ENCODE measurements at places on chromosomes 2 and 18.

- DNase-seq, result no peak
Observed at GRCh38 chr2:235832941-235833340, 335.2 kb downstream of the GBX2 start.

DNA sequence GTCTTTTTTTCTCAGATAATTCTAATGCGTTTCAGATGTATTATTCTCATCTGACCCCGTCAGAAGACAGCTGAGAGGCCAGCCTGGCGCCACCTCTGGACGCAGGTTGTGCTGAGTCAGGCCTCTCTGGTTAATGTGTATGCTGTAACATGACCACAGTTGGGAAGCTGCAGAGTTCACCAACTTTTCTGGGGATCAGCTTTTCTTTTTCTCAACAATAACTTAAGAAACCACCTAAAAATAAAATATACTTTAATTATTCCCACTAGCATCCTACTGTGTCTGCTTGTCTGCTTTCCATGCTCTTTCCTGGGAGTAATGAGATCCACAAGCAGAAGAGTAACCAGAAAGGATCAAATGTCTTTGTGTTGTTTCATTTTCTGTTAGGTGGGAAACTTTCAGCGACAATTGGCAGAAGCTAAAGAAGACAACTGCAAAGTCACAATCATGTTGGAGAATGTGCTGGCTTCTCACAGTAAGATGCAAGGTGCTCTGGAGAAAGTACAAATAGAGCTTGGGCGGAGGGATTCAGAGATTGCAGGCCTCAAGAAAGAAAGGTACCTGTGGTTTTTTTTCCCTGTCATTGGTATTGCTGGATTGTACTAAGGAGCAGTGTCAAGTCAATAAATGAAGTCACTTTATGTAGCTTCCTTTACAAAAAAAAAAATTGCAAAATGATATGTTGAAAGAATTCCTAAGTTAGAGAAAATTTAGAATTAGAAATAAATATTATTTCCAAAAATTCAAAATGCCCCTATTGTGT lies 79.8 kb downstream of the CCDC150 start:
- no peak for DNase-seq

DNA sequence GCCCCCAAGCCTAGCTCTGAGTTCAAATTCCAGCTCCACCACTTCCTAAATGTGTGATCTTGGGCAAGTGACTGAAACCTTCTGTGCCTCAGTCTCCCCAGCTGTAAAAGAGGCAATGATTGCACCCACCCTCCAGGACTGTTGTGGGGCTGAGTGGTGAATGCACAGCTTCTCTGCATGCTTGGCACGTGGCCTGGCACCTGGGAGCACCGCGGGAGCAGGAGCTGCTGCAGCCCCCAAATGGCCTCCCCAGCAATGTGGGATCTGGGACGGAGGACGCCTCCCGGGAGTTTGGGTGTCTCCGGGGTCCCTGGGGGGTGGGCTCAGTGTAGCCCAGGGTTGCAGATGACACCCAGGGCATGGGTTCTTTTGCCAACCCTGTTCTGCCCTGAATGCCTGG lies 1.6 kb downstream of the KLHL30 start:
- no peak for DNase-seq

DNA sequence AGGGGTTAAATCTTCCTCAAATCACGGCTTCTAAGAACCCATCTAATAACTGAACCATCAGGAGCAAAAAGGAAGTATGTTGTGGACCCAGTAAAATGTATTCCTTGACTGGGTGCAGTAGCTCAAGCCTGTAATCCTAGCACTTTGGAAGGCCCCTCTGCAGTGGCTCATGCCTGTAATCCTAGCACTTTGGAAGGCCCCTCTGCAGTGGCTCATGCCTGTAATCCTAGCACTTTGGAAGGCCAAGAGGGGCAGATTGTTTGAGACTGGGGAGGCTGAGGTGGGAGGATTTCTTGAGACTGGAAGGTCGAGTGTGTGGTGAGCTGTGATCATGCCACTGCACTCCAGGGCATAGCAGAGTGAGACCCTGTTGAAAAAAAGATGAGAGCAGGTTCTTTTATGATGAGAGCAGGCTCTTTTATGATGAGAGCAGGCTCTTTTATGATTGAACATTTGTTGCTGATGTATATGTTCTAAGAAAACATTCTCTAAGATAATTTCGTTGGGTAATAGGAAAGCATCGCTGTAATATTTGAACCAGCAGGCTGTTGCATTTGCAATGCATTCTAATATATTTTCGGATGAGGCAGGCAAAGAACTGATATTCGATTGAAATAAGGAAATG lies 3.5 kb upstream of the PARD6G start:
- no peak for DNase-seq

DNA sequence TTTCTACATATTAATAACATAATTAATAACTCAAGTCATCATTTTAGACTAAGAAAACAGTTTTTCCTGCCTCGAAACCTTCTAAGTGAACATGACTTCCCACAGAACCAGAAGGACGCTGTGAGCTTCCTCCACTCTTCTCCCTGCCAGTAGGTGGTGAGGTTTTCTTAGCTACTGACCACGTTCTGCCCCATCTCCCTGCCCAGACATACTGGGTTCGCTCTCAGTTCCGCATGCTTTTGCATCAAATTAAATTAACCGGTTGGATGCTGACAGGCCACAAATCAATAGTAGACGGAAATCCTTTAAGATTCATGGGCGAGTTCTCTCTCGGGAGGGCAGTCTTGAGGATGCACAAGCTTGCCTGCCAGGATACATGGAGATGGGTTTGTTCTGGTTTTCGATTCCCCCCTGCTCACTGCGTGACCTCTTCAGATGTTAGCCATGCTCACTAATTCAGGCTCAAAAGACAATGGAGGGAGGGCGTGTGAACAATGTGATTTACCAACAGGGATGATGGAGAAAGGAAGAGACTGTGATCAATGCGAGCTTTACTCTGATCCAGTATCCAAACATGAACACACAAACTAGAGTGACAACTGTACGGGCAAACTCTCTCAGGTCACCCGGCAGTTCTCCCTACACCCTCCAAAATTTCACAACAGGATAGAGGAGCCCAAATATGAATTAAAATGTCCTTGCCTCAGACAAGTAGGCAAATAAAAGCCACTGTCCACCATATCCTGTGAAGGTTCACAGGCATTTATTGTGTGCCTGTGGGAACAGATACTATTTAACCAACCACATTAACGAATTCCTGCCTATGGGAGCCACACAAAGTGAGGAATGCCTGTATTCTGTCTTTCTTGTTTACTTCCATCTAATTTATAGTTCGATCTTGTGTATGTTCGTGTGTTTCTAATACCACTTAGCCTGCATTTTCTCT lies 375.7 kb downstream of the EIPR1 start:
- no peak for DNase-seq

DNA sequence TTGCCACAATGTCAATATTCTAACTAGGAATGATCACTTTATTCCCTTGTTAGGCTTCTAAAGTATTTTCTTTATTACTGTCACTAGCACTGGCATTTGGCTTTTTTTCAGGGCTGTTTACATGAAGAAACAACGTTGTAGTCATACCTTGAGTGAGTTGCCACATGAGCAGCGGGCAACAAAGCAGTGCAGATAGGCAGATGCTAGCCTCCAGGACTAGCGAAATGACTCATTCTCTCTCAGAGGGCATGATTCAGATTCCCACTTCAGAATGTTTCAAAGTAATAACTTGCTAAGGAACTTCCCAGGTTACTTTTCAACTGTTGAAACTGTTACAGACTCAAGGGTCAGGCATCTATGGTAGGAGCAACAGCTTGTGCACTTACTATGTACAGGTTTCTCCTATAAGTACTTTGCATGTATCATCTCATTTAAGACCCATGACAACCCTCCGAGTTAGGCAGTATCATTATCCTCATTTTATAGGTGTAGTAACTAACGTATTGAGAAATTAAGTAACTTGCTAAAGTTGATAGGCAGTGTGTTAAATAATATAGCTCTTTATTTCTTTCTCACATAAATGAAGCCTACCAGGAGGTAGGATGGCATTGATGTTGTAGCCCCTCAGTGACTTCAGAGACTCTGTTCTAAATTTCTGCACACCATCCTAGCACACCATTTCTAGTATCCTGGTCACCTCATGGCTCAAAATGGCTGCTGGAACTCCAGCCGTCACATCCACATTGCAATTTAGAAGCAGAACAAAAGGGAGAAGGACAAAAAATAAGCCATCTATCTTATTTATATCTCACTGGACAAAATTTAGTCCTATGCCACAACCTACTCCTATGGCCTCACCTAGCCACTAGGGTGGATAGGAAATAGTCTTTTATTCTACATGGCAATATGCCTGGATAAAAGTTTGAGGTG lies 83.3 kb downstream of the ICOS start:
- DNase-seq, result no peak

DNA sequence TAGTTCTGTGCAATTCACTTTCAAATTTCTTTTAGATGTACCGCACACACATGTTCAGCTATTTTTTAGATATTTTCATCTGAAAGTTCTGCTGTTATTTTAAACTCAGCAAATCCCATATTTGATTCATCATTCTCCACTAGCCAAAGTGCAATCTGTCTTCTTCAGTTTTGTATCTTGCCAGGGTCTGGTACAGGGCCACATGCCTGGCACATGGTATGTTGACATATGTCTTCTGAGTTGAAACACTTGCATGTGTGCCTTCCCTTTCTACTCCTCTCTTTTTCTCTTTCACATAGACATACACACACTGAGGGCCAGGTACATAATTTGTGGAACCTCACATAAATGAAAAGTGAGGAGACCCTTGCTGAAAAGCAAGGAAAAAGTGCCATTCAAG lies 25.7 kb upstream of the SESTD1 start:
- DNase-seq, result no peak
